ENCODE measurements at places on chromosomes 12 and 14. TPM values are rescaled to one million over a fixed set of nuclear protein-coding genes. Genes with fewer than 3 reads are reported as not detected.

BCL2L14 gene
- 8.0 TPM for total RNA-seq

- no peaks in the 10 kb centered on the region for H3K27me3 ChIP-seq
- no peak overlapping the region for H3K27ac ChIP-seq
- no peak for DNase-seq
- H3K36me3 ChIP-seq = peaks cover 6% of the 10 kb centered on the region
- no peak overlapping the region for H3K4me3 ChIP-seq
Measured at GRCh38 chr14:103594265-103594664, 31.5 kb downstream of the COA8 start.

DNA sequence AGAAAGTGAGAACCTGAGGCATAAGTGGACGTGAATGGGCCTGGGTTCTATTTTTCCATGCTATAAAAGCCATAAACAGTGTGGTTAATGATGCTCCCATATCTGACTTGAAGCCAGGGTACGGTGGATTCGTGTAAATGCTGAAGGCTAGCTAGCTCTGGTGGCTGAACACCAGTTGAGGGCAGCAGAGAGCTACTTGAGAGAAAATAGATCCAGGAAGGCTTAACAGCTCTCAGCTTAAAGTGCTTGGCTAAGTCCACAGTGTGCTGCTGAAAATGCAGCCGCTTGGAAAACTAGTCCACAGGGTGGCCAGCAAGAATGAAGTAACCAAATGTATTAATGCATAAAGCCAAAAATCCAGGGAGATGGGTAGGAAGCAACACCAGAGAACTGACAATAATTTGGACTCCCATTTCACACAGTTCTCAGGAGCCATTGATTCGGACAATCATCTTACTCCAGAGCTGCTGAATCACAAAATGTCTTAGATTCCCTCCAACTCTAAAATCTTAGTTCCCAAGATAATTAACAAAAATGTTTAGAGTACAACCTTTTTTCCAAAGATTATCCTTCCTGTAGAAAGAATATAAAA lies 15.0 kb upstream of the FOXG1 start:
- H3K4me1 ChIP-seq = no peaks in the 10 kb centered on the region
- no peak overlapping the region for H3K4me3 ChIP-seq
- H3K27me3 ChIP-seq = peaks cover 18% of the 10 kb centered on the region
- peaks cover 2% of the 10 kb centered on the region for H3K36me3 ChIP-seq

CLEC12A gene
- total RNA-seq = 0.52 TPM

HHIPL1 gene
- total RNA-seq = not detected

DNA sequence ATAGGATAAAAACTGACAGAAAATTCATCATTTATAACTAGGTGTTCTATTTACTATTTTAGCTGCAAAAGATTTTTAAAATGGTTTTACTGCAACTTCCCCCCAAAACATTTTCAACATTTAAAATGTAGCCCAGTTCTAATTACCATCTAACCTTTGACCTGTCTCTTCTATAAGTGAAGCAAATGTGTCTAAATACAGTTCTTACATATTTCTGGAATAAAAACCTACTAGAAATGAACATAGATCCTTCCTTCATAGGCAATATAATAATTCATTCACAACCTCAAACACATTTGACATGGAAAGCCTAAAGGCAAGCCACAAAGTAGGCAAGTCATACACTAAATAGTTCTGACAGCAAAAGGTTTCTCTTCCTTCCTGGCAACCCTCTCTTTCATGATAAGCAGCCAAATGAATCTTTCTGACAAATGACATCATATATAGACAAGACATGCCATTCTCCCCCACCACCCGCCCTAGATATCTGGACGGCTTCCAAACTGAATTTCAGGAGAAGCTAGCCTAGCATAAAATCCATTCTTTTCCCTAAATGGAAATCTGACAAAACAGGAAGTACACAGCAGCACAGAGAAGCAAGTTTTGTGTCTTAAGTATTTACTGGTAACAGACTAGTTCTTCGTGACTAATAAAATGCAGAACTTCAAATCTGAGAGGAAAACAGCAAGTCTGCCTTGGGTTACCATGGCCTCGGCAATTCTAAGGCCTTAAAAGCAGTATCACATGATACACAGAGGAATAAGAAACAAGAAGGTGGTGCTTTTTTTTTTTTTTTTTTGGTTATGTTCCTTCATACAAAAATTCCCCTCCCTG lies 17.2 kb upstream of the ARID4A start:
- DNase-seq = peak; percentile 25
- H3K36me3 ChIP-seq = peaks cover 69% of the 10 kb centered on the region
- peak overlapping the region; percentile 37 for H3K4me3 ChIP-seq
- H3K27ac ChIP-seq = peak overlapping the region; percentile 80
- H3K27me3 ChIP-seq = no peaks in the 10 kb centered on the region

Data from activated CD4-positive, alpha-beta T cell treated with anti-CD3 and anti-CD28 coated beads, Interleukin-2, amount 10 ng/mL, durations not matched to agents 7 days and 5 days (primary cell).